ENCODE measurements at places on chromosomes 2 and 18.

DNA sequence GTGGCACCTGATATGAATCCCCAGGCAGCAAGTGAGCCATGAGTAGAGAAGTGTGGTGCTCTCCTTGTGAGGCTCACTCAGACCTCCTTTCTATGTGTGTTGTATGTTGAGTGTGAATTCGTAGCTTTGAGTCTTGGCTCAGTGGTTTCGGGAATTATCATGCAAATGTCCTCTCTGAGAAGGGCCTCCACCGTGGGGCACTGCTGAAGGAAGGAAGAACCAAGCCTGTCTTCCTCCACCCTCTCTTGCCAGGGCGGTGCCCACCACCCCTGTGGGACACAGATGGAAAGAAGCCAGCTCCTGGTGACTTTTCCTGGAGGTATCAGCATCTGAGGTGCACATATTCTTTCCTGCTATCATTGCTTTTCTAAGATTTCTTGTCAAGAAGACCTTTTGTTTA lies 156.1 kb downstream of the MYT1L start:
- no peak for DNase-seq

- no peak for DNase-seq
These were observed 4.2 kb upstream of the MARS2 start for GRCh38 chr2:197700960-197701359.

GRCh38 chr18:59041296-59041695 lies 98.4 kb upstream of the SEC11C start:
- DNase-seq, result no peak

DNA sequence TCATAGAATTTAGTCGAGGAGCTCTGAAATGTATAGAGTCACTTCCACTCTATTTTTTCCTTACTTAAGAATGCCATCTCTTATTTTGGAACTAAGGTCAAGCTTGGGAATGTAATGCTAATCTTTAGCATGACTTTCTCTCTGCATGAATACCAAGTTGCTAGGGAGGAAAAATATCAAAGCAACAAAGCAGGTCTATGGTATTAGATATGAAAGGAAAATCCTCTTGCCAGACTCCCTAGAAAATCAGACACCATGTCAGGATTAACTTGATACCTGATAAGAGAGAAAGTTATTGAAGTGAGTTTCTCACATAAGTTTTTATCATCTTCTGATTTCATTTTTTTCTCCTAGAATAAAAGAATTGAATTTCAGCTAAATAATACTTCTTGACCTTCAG lies 341.7 kb upstream of the ZNF804A start:
- no peak for DNase-seq

Data from HT-29 (cell line).